ENCODE measurements at places on chromosomes 3 and 15.

DNA sequence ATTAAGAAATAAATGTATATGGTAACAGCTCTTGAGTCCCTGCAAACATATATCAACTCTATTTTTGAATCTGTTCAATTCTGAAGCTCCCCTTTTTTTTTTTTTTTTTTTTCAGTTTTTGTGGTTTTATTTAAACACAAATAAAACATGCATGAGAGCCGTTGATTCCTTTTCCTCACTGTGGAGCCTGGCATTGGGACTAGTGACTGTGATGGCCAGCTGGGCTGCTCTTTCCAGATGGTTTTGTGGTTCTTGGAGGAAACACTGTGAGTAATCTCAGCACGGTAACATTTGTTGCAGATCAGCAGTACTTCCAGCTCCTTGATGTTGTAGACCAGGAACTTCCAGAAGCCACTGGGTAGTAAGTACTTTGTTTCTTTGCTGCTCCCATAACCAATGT, 15.9 kb downstream of the EMC7 start:
- no peak for DNase-seq

DNA sequence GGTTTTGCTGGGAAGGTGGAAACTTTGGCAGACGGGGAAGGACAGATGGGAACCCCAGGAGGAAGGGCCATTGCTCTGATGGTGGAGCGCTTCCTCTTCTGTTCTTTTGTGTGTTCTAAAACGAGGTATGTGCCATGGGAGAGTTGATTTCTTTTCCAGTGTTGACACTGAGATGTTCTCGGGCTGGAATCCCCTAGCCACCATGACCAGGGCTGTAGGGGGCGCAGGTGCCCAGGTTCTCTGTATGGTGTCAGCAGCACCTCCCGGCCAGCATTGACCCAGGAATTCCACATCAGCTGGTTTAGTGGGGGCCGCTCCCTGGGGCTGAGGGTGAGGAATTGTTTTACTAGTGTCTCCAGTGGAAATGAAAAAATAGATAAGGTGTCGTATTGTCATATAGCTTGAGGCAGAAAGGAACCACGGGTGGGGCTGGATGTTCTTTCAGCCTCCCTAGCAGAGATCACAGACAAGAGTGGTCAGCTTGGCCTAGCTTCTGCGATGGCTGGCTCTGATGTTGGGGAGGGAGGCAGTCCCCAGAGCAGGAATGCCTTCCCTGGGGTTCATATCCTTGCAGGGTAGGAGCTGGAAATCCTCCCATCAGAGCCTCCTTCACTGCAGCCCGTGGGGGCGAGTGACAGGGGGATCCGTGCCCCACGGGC, 34.2 kb upstream of the ACAD9 start:
- DNase-seq: no peak

DNA sequence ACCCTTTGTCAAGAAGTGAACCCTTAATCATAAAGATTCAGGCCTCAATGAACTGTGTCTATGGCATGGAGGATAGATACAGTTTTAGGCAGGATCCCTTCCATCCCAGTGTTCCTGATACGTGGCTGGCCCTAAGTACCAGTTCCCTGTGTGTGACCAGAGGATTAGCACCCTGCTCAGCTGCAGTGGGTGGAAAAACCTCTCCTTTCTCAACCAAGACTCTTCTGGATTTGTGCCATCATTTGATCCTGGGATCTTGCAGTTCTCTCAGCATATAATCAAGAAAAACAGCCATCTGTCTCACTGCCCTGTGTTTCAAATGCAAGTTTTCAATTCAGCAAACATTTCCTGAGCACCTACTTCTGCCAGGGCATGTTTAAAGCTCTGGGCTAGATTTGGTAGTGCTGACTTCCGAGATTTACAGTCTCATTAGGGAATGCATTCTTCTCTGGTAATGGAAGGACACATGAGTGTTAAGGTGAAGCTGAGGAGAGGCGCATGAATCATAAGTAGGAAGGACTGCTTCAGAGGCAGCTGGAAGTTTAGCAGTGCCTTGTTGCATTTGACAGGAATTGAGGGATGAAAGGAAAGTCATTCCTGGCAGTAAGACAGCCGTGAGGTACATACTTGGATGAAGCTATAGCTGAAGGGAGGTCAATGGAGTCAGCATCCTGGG, 388.3 kb downstream of the MFSD1 start:
- DNase-seq: no peak

DNA sequence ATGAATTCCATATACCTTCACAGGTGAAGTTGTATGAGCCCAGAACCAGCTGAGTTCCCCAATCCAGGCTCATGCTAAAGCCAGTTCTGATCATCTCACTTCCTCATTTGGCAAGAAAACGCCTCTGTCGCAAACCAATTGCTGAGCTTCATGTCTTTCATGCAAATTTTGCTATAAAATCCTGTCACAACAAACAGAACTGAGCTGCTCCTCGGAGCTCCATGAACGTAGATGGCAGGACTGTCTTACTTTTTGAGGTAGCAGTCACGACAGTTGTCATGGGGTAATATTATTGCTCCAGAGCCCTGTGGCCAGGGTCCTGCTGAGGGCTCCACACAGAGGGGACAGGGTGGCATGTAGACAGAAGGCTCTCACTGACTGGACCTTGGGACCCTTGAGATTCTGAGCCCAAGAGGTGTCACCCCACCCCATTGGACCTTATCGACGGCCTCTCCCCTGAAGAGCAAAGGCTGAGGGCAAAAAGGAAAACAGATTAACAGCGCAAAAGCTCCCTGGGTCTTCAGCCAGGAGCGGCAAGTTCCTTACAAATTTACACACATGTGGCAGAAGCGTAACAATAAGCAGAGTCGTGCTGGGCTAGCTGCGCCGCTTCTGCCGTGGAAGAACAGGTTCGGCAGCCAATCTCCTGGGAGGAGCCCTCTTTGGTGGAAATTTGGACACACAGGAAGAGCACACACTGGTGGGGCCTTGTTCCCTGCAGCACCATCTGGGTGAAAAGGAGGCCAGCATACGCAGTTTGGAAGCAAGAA, 249.2 kb downstream of the OPA1 start:
- DNase-seq: no peak

GRCh38 chr3:29318251-29318650, 37.4 kb downstream of the RBMS3 start:
- DNase-seq: no peak
